ENCODE measurements at places on chromosomes 13 and 19.

- DNase-seq, result peak; percentile 45
These were observed 13.1 kb downstream of the ERFL start for GRCh38 chr19:41915021-41915775.

DNA sequence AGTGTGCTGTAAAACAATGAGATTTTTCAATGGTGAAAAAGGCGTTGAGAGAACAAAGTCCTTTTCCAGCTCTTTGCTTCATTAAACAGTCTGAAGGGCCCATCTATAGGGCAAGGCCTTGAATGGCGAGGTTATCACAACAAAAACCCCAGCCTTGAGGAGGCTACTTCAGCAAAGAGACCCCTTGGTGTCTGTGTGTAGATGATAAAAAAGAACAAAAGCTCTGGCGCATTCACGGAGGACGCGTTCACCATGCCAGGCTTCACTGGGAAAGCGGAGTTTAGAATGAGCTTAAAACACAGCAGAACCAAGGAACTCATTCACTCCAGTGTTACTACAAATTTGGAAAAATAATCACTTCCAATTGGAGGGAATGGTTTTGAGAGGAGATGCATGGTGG, 530.0 kb upstream of the ARGLU1 start:
- no peak for DNase-seq

GRCh38 chr13:109919715-109920375, 133.5 kb upstream of the IRS2 start:
- no peak for DNase-seq

DNA sequence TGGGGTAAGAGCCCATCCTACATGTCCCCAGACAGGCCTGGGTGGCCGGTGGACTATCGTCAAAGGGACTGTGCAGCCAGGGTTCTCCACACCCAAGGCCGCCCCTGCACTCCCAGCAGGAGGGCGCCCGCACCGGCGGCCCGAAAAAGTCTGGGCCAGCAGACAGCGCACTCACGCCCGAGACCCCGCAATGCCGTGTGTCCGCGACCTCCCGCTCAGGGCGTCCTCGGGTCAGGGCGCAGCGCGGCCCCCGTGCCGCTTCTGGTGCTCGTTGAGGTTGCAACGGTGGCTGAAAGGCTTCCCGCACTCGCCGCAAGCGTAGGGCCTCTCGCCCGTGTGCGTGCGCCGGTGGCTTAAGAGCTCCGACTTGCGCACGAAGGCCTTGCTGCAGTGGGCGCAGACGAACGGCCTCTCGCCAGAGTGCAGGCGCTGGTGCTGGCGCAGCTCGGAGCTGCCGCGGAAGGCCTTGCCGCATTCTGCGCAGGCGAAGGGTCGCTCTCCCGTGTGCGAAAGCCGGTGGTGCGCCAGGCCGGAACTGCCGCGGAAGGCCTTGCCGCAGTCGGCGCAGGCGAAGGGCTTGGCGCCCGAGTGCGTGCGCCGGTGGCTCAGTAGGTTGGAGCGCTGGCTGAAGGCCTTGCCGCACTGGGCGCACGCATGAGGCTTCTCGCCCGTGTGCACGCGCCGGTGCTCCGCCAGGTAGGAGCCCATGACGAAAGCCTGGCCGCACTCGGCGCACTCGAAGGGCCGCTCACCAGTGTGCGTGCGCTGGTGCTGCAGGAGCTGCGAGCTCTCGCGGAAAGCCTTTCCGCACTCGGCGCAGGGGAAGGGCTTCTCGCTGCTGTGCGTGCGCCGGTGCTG, 2.8 kb upstream of the A1BG start:
- peak; percentile 71 for DNase-seq

DNA sequence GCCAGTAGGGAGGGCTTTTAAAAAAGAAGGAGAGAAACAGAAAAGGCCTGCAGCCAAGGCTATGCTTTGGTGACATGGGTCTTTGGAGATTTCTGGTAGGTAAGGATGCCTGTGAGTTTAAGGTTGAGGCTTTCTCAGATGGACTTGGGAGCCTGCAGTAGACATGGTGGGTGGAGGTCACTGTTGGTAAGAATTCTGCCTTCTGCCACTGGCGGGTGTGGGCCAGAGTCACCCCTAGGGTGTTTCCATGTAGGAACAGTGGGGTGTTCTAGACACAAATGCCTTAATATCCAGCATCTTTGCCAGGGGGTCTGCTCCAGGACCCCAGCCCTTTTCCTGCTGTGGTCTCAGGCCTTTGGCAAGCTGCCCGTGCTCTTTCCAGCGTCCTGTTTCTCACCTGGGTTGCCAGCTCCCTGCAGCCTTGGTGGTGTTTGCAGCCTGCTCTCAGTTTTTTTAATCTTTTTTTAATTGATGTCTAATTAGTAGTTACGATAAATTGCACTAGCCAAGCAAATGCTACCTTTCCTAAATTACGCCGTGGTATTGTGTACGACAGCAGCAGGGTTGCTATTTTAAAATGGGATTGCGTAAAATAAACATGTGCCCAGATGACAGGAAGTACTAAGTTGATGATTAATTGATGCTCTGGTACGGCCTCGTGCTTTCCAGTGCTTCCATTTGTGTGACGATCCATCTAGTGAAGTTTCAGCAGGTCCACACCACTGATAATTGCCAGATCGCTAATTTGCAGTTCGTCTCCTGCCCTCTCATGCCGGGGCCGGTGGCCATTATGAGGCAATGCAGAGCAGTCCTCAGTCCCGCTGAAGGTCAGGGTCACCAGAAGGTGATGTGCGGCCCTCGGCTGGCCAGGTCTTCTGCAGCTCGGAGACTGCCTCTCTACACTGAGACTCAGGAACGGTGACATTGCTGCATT, 35.3 kb upstream of the NPAS1 start:
- no peak for DNase-seq

DNA sequence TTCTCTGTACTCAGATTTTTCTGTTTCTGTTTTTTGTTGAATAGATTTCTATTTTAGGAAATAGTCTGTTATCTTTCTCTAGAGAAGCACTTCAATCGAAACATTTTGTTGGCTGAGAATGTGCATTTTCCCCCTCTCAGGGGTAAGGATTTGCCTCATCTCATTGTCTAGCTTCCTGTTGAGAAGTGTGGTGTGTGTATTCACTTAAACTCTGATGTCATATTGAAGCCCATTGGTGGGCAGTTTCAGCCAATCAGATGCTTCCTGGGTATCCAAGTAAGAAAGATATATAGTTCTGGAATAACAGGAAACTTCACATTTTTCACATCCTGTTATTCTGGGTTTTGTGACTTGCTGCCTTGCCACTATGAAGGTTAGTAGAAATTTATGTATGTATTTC, 87.6 kb downstream of the ARHGEF7 start:
- no peak for DNase-seq

DNA sequence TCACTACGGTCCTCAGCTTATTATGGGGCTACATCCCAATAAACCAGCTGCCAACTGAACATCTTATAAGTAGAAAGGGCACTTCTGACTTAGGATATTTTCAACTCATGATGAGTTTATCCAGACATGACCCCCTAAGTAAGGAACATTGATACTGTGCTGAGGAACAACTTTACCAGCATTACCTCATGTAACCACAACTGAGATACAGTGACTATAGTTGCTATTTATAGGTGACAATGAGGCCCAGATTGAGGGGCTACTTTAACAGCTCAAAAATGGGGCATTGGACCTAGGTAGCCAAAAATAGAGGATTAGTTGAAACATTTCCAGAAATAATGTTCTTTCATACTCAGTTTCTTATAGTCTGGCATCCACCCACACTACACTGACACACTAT, 26.8 kb downstream of the SKA3 start:
- DNase-seq, result no peak

DNA sequence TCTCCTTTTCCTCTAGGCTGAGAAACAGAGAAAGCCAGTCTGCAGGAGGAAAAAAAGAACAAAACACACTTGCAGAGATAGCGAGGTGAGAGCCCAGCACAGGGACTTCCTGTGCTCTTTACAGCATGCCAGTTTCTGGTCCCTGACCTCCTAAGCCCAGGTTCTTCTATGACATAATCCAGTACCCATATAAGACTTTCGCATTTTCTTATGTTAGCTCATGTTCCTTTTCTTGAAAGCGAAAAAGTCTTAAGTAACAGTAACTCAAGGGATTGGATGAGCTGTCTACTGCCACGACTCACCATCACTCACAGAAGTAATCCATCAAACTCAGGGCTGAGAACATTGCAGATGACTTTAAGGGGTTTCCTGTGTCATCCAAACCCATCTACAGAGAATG, 17.4 kb downstream of the CCDC70 start:
- no peak for DNase-seq

GRCh38 chr19:36201684-36202083, 12.8 kb downstream of the ZNF565 start:
- DNase-seq, result no peak

GRCh38 chr13:79360095-79360494, 46.0 kb downstream of the RBM26 start:
- no peak for DNase-seq

- DNase-seq, result peak; percentile 72
These were observed 6.5 kb upstream of the LIPE start for GRCh38 chr19:42433503-42434260.

- DNase-seq, result no peak
These were observed 521 bp upstream of the ZNF665 start for GRCh38 chr19:53193535-53194222.

- DNase-seq, result no peak
These were observed 15.2 kb downstream of the KCNC3 start for GRCh38 chr19:50313812-50314536.

DNA sequence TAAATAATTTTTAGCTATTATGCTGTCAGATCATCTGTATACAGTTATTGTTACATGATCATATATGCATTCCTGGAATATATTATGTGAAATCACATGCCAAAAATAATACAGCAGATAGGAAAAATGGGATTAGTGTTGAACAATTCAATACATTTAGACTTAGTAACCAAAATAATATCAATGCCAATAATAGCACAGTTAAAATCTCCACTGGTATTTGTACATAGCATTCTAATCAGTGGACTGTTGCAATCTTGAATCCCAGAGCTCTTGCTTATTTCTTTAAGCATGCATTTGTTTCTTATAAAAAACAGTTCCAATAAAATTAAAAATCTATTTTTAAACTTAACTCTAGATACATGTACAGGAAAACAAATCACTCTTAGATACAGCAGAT, 2772.2 kb downstream of the PCDH9 start:
- no peak for DNase-seq

DNA sequence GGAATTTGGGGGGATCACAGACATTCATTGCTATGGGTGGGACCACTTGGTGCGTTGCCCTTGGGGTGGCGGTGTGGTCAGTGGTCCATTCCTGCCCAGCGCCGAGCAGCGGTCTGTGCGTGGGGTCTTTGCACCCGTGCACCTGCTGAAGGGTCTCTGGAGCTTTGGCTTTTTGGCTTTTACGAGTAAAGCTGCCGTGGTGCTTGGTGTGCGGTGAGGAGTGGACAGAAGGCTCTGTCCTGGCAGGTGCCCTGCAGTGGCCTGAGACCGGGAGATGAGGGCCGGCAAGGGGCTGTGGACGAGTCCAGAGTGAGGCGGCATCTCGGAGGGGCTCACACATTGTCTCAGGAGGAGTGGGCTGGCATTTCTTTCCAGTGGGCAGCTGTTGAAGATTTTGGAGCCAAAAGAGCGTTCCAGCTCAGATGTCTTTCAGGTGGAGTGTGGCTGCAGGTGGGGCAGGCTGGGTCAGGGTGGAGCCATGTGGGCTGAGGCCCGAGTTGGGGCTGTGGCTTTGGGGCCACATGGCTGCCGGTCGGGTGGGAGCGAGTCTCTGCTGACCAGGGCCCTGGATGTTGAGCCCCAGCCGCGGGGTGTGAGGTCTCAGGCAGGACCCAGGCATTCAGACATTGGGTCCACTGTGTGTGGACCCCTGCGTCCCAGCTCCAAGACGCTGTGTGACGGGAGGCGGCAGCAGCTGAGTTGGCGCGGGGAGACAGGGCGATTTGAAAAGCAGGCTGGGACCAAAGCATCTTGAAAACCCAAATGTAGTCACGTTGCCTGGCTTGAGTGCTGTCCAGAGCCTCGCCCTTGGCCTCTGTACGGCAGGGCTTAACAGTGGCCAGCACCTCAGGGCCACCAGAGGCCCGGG, 11.7 kb downstream of the GNA11 start:
- DNase-seq, result no peak

DNA sequence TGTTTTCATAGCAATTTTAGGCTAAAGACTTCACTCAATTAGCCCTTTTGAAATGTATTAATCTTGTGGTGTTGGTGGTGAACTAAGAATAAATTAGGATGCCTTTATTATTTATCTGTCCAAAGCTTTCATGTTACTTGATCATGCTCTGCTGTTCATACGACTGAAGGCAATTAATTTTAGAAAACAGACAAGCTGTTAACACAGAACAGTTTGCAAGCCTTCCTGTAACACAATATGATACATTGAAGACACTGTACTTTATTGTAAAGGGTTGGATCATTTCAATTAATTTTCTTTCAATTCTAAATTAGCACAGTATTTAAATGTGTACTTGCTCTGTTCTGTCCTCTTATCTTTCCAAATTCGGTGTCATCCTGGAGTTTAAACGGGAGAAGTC, 794.3 kb upstream of the MIR17HG start:
- no peak for DNase-seq

- DNase-seq, result no peak
These were observed 792.1 kb upstream of the SPRY2 start for GRCh38 chr13:81133066-81133465.

GRCh38 chr19:10979951-10980381, 19.1 kb downstream of the SMARCA4 start:
- no peak for DNase-seq

GRCh38 chr13:44756276-44756810, 180.2 kb upstream of the TSC22D1 start:
- DNase-seq, result no peak

- DNase-seq, result peak; percentile 20
These were observed 39.5 kb upstream of the GRTP1 start for GRCh38 chr13:113403255-113404104.

- DNase-seq, result no peak
These were observed 56.2 kb downstream of the ATP11A start for GRCh38 chr13:112746044-112746443.

GRCh38 chr19:11450570-11451326, 15.3 kb downstream of the PRKCSH start:
- DNase-seq, result no peak

GRCh38 chr13:113927661-113928581, 46.0 kb downstream of the C13orf46 start:
- DNase-seq, result no peak

DNA sequence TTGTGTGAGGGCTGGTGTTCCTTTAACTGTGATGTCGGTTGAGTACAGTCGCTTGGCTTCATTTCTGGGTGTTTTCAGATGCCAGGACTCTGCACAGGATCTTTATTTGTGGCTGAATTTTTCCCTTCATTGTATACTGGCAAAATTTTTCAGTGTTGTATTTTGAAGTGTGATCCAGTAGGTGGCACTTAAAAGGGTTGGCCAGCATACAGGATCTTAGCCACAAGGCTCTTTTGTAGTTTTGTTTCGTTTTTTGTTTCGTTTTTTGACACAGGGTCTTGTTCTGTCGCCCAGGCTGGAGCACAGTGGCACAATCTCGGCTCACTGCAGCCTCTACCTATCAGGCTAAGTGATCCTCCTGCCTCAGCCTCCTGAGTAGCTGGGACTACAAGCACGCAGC, 8.7 kb downstream of the FCAR start:
- no peak for DNase-seq

DNA sequence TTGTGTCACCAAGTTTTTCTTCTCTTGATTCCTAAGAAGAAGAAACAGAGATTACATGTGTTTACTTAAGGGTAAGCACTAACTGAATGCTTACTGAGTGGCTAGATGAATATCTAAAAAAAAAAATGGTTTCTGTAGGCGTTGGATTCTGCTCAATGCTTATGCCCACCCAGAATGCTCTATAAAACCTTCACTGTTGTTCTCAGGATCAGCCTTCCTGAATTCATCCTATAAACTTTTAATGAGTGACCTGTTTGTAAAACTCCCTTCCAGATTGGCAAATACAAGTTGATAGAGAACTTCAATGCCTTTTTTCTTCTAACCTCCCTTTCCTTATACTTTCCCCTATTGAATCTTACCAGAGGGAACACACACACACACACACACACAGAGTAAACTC, 90.2 kb downstream of the NDFIP2 start:
- no peak for DNase-seq

Data from activated T-cell treated with anti-CD3 and anti-CD28 coated beads, Interleukin-2, amount 50 U/mL, for 24 hours (primary cell).